ENCODE measurements at places on chromosomes 16 and 17. TPM values are rescaled to one million over a fixed set of nuclear protein-coding genes. Genes with fewer than 3 reads are reported as not detected.
A peak's percentile ranks its signal among the peaks of the same experiment; 100 is the strongest.

DNA sequence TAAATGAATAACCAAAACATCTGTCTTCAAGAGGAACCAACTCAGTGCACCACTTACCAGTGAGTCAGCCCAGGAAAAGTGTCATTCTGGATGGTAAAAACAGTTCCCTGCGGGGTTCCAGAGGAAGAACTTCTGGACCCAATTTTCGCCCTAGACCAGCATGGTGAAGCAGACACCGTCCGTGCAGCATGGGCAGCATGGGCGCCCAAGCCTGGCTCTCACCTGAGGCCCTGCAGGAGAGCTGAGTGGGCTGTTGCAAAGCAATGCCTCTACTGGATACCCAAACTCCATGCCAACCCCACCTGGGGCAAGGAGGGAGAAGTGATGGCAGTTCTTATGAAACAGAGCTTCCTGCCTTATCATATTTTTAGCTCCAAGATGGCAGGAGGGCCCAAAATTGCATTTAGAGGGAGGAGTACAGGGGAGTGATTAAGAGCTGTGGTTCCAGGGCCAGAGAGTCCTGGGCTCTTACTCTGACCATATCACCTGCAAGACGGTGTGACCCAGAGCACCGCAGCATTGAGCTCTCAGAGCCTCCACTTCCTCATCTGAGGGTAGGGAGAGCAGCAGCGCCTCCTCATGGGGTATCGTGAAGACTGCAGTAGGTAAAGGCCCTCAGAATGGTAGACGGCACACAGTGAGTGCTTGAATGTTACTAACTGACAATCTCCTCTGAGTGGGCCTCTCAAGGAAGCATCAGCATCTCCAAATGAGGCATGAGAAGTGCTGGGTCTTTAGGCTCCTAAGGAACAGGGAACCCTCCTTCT lies 16.6 kb upstream of the INPP5K start:
- peak; percentile 37 for DNase-seq

DNA sequence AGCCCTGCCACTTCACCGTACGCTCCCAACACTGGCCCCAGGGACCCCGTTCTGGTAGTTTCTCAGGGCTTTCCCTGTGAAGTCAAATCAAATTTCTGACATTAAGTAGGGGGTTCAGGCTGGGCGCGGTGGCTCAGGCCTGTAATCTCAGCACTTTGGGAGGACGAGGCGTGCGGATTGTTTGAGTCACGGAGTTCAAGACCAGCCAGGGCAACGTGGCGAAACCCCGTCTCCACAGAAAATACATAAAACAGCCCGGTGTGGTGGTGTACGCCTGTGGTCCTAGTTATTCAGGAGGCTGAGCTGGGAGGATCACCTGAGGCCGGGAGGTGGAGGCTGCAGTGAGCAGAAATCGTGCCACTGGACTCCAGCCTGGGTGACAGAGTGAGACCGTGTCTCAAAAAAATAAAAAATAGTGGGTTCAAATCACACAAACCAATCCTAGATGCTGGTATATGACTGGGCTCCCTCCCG lies 632 bp downstream of the CYBC1 start:
- peak; percentile 43 for DNase-seq

DNA sequence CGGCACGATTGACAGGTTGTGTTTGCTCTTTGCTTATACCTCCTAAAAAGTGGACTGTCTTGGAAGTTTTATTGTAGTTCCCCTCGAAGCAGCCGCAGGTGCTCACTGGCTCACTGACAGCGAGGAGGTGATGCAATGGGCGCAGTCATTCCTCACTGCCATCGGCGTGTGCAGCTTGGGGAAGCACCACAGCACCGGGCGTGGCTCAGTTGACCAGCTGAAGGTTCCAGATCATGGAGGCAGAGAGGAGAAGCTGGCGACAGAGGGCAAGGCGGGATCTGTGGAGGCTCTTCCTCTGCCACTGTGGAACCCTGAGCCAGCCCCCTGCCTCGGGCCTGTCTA lies 72.1 kb upstream of the TNRC6C start:
- DNase-seq = no peak

GRCh38 chr16:48860341-48860740 lies 250.4 kb upstream of the N4BP1 start:
- no peak for DNase-seq

AGRP gene
- not detected for polyA plus RNA-seq

ZNF469 gene
- polyA plus RNA-seq = not detected

DNA sequence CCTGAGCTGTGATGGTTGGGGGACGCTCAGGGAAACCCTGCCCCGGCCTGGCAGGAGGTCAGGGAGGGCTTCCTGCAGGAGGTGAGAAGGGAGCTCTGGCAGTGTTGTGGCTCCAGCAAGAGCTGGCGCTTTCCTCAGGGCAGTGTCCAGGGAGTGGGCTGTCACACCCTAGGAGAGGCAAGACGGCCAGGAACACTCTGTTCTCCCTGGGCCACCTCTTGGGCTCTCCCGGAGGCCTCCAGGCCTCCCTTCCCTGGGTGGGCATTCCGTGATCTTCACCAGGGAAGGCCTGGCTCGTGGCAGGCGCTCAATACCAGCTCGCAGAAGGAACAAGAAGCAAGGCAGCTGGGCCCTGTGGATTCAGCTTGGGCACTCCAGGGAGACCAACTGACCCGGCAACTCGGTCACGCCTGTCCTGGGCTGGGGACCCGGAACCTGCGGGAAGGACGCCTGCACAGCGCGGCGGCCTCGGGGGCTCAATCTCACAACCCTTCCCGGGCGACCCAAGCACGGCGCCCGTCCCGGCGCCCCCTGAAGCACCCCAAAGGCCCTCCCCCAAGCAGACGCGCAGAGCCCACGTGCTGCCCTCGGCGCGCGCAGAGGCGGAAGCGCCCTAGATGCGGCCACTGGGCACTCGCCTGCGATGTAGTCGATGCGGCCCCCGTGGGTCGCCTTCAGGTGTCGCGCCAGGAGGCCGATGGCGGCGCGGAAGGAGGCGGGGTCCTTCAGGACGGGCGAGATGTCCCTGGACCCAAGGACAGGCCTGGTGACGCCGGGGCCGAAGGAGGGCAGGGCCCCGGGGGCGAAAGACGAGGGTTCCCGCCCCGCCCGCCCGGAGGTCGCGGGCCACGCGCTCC lies 588 bp downstream of the APRT start:
- peak; percentile 64 for DNase-seq

DHX38 gene
- polyA plus RNA-seq = 16.9 TPM

DNA sequence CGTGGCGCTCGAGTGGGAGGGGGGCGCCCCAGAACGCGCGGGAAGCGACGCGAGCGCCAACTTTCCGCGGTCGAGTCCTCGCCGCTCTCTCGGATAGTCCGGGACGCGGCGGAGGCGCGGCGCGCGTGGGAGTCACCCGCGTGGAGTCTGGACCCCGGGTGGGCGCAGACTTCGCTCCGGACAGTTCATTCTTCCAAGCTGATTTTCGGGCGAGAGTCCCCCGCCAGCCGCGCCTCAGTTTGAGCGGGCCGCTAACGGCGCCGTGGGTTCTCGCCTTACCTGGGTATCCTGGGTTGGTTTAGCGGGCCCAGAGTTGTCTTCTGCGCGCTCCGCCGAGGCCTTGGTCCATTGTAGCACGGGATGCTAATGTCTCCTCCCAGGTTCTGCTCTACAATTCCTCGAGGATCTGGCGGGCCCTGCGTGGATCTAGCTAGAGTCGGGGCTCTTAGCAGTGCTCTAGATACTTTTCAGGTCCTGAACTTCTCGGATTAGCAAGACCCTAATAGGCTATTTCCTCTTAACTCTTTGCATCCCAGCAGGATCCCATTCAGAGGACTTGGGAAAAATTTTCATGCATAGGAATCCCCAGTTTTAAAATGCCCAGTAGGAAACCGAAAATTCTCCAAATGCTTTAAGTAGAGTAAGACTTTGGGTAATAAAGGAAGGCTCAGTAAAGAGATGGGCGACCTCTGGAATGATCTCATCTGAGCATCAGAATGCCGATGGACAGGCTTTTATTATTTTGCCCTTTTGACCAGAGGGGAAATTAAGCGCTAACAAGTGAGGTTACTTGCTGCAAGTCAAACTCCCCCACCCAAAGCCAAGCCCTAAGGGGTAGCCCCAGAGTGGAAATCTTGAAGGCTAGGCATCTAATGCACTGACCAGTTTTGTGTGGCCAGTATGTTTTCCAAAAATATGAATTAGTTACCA lies 537 bp upstream of the GJC1 start:
- DNase-seq = peak; percentile 22

TBC1D3I gene
- not detected for polyA plus RNA-seq

DNA sequence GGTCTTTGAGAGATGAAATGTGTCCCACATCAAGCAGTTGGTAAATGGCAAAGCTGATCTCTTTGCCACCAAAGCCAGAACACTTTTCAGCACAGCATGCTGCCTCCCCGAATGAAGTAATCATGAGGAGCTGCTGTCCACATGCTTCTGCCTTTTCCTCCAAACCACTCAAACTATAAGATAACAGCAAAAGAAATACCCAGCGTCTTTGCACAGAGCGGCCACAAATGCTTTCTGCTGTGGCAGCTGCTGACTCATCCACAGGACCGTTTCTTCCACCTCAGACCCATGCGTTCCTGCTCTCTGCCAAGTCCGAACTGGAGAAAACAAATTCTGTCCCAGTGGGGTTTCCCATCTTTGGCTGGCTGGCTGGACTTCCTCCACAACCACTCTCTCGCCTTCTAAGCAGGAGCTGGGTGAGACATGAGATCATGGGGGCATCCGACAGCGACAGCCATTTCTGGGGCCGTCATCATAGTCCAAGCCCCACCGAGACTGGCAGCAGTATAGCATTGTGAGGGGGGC lies 27.1 kb downstream of the TBC1D3B start:
- no peak for DNase-seq

GRCh38 chr16:66925322-66925840 lies at the start of gene RRAD:
RRAD (minus strand) TSS chr16:66925535; CDS start chr16:66925179, 356 bp downstream.
- DNase-seq = no peak

CES3 gene
- polyA plus RNA-seq = not detected

G6PC1 gene
- not detected for polyA plus RNA-seq

ARL5C gene
- polyA plus RNA-seq = not detected

DNA sequence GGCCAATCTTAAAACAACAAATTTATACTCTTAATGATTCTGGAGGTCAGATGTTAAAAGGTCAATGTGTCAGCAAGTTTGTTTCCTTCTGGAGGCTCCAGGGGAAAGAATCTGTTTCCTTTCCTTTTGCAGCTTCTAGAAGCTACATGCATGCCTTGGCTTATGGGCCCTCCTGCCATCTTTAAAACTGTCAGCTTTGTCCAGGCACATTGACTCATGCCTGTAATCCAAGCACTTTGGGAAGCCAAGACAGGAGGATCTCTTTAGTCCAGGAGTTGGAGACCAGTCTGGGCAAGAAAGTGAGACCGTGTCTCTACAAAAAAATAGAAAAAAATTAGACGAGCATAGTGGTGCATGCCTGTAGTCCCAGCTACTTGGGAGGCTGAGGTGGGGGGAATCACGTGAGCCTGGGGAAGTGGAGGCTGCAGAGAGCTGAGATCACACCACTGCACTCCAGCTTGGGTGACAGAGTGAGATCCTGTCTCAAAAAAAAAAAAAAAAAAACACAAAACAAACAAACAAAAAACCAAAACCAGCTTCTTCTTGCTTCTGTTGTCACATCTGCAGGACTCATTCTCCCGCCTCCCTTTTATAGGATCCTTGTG lies 58.3 kb downstream of the NOS2 start:
- no peak for DNase-seq

CCL4L2 gene
- polyA plus RNA-seq = not detected

FAM171A2 gene
- polyA plus RNA-seq = not detected

GRCh38 chr17:33667052-33667509 lies 374.0 kb upstream of the ASIC2 start:
- DNase-seq = peak; percentile 68

PHOSPHO1 gene
- polyA plus RNA-seq = 0.10 TPM

KCNAB3 gene
- polyA plus RNA-seq = not detected

GRCh38 chr16:12675852-12676251 lies 127.8 kb downstream of the CPPED1 start:
- no peak for DNase-seq

HS3ST4 gene
- polyA plus RNA-seq = not detected

TBC1D3K gene
- polyA plus RNA-seq = not detected

ARHGDIG gene
- not detected for polyA plus RNA-seq

GRCh38 chr16:53510704-53511070 lies 7.7 kb upstream of the AKTIP start:
- no peak for DNase-seq

ZG16B gene
- polyA plus RNA-seq = not detected

GRCh38 chr16:27405546-27406451 lies 3.8 kb downstream of the IL21R start:
- no peak for DNase-seq

DNA sequence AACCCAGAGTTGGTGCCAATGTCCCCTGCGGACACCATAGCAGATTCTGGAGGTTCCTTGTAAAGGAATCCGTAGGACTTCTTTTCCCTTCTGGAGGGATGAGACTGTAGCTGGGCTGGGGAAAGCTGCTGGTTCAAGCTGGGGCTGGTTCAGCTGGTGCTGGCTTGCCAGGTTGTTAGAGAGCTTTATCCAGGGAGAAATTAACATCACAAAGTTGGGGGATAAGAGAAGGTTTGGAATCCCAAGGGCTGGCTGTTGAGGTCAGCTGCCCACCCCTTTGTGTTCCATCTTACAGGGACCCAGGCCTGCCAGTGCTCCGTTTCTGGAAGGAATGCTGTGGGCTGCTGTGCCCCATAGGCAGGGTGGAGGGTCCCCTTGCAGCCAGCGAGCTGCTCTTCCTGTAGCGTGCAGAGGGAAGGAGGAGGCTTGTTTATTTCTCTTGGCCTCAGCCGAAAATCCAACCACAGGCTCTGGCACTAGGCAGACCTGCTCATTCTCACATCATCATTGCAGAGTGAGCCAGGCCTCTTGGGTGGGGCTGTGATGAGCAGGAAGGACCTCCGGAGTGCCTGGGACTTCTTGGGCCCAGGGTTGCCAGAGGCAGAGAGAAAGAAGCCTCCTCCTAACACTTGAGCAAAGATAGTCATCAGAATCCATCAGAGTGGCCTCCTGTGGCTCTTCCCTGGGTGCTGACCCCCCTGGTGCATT lies 251.1 kb downstream of the SEC14L1 start:
- DNase-seq = peak; percentile 48

- no peak for DNase-seq
Observed at GRCh38 chr16:73572135-73572828, 524.4 kb upstream of the ZFHX3 start.

SOST gene
- polyA plus RNA-seq = not detected

- no peak for DNase-seq
Observed at GRCh38 chr16:22633799-22634198, 123.1 kb downstream of the NPIPB5 start.

- no peak for DNase-seq
Observed at GRCh38 chr16:4990415-4990814, 32.3 kb downstream of the SEC14L5 start.

CCR7 gene
- 436 TPM for polyA plus RNA-seq

CACNG5 gene
- polyA plus RNA-seq = not detected

DNA sequence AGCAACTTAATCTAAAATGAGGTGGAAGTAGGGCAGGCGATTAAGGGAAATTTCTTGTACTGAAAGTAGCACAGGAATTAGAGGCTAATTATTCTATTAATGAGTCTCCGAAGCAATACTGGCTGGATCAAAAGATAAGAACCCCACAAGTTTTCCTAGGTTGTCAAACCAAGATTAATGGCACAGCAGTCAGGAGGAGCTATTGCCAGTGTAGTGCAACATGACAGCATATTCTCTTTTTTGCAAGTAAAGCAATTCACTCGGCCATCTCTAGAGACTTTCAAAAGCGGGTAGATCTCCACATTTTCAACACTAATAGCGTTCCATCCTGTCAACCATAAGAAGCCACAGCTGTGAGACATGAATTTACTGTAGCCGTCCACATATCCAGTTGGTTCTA lies 81.2 kb downstream of the CYB561 start:
- no peak for DNase-seq
